ENCODE measurements at places on chromosomes 2 and 18.

DNA sequence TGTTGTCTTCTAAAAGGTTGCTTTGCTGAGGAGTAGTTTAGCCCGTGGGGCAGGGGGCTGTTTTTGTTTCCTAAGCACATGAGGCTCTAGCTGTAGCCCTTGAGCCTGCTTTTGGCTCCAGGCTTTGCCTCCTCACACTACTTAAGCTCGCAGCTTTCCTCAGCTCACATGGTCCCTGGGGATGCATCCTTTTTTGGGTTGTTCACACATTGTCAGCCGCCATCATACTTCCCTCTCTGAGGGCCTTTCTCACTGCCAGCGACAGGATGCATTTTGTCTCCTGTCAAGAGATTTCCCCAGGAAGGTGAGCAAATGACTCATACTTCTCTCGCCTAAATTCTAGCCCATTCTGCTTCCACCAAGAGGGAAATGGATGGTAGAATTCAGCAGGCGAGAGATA is 279.5 kb upstream of the PKDCC start:
- no peak for DNase-seq

- no peak for DNase-seq
Observed at GRCh38 chr2:20597860-20598183, 53.1 kb downstream of the HS1BP3 start.

- DNase-seq: no peak
Observed at GRCh38 chr18:35042389-35043071, 1.3 kb downstream of the MAPRE2 start.

- no peak for DNase-seq
Observed at GRCh38 chr2:160469621-160470204, 23.9 kb downstream of the RBMS1 start.

- DNase-seq: no peak
Observed at GRCh38 chr2:235614900-235615712, 121.3 kb downstream of the AGAP1 start.

Data from stimulated activated CD4-positive, alpha-beta T cell treated with anti-CD3 and anti-CD28 coated beads, Interleukin-1b, Interleukin-23, amount 100 ng/mL, for 1 hour (primary cell).